NCI-H1930 (cell line): ENCODE measurements at places on chromosomes 3 and 15.

DNA sequence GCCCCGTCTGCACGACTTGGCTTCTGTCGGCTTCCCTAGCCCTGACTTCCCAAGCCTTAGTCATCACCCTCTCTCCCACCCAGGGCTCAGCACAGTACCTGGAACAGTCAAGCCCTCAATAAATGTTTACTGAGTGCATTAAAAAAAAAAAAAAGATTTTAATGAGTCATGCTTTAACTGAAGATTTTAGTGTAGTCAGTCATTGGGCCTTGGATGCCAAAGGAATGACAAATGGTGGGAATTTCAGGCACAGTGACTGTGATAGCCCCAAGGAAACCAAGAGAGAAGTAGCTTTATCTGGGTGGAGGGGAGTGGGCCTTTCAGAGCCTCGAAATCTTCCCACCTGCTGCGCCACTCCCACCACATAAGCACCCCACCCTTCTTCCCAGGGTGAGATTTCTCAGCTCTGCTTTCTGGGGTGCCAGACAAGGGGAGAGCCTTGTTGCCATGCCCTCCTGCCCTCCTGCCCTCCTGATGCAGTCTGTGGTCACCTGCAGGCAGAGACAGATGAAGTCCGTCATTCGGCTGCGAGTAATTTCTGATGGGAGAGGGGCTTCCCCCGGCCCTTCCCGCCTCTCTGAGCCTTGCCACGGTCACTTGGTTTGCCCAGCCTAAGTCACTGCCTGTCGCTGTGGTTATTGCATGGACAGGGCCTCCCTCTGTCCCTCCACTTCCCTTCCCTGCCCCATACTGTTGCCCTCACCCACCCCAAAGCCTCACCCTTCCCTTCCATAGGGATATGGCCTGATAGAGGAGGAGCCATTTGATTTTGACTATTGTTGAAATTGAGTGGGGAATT, 41.8 kb downstream of the SMAD3 start:
- DNase-seq, result no peak

- DNase-seq, result no peak
Observed at GRCh38 chr3:112086875-112087524, 811 bp downstream of the C3orf52 start.

DNA sequence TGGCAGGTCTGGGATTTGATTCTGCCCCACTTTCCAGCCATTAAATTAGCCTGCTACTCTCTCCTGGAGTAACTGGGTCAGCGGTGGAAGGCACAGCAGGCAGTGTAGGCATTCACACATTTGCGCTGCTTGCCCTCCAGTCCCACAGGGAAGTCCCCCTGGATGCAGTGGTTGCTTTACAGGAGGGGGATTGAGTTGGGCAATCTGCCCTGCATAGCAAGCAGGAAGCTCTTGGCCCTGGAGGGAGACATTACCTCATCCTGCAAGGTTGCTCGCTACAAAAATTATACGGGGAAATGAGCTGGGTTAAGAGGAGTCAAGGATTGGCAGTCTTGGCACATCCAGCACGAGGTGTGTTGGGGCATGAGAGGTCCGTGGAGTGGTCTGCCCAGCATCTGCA, 14.8 kb downstream of the MCM2 start:
- DNase-seq, result no peak

DNA sequence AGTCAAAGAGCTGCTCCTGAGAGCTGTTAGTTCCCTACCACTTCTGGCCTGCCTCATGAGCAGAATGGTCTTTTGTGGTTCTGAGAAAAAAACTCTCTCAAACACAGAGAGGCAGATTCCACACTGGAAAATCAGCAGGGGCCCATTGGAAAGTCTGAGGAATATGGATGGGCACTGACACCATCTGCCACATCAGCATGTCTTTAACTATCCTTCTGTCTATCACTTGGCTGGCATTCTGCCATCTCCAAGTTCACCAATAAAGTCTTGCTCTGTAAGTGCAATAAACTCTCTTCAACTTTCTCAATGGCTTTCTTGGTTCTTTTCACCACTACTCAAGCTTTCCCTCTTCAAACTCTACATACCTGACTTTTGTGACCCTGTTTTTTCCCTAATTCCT, 101.3 kb upstream of the GALNT15 start:
- no peak for DNase-seq

GRCh38 chr3:134008630-134009156, 21.0 kb downstream of the SLCO2A1 start:
- no peak for DNase-seq

- no peak for DNase-seq
Observed at GRCh38 chr15:84570164-84570735, 30.6 kb upstream of the ZSCAN2 start.

GRCh38 chr3:58116161-58116955, 94.4 kb downstream of the DNASE1L3 start:
- no peak for DNase-seq

- DNase-seq, result no peak
Observed at GRCh38 chr15:90230071-90230494, 3.7 kb downstream of the CIB1 start.

DNA sequence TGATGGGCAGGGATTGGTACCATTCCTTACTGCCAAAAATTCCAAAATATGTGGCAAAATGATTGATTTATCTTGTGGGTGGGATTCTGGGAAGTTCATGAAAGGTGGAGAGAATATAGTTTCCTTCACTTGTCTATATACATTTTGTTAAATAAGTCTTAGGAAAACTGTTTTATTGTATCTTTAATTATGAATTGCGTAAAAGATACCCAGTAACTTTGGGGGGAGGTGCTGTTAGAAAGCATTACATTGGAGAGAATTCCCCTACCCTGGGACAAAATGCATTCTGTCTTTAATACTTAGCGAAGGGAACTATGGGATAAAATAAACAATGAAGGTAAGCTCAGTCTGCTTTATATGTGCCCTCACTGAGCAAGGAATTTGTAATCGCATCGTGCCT, 4.6 kb downstream of the SETD5 start:
- DNase-seq, result no peak

DNA sequence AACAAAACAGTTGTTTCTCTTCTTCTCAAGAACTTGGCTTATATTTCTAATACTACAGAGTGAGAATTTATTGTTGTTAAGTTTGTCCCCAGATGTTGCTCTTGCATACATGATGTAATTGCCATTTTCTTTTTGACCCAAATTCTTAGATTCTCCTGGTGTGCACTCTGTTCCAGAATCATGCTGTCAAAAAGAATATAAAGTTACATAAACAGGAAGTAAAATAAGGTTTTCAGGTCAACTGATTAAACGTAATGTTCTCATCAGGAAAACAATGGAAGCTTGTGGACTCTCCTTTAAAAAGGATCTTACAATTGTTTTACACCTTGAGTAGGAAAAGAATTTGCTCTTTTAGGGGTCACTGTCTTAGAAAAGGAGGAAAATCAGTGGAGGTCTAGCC, 121.8 kb downstream of the ADAM10 start:
- no peak for DNase-seq

DNA sequence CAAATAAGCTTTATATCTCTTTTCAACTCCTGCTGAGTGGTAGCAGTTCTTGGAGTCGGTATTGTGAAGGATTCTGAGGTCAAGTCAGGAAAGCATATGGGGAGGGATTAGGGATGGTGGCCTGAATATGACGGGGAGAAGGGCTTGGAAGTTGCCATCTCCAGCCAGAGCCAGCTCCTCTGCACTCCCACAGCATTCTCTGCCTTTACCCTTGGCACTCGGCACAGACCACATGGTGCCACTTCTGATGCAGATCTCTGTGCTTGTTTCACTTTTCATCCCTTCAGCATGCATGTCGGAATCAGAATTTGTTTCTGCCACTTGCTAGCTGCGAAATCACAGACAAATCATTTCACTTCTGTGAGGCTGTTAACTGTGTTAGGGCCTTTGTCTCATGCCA, 52.5 kb downstream of the RAB11A start:
- DNase-seq, result no peak
